ENCODE measurements at places on chromosomes 16 and 17. TPM values are rescaled to one million over a fixed set of nuclear protein-coding genes. Genes with fewer than 3 reads are reported as not detected.

DNA sequence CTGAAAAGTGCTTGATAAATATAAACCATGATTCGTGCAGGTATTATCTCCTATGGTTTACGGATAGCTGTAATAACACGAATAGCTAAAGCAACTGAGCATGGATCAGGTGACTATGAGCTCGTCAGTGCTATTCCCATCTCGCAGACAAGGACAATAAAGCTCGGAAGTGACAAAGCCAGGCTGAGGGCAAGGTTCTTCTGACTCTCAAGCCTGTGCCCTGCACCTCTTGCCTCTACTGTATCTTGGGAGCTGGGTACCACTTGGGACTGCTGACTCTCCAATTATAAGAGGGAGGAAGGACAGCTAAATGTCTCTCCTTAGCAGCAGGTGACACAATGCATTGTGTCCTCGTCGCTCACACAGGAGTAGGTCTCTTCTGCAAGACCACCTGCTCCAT is 49.6 kb upstream of the IRF8 start:
- H3K27me3 ChIP-seq: no peaks in the 10 kb centered on the region
- DNase-seq: no peak
- no peak overlapping the region for H3K27ac ChIP-seq

DNA sequence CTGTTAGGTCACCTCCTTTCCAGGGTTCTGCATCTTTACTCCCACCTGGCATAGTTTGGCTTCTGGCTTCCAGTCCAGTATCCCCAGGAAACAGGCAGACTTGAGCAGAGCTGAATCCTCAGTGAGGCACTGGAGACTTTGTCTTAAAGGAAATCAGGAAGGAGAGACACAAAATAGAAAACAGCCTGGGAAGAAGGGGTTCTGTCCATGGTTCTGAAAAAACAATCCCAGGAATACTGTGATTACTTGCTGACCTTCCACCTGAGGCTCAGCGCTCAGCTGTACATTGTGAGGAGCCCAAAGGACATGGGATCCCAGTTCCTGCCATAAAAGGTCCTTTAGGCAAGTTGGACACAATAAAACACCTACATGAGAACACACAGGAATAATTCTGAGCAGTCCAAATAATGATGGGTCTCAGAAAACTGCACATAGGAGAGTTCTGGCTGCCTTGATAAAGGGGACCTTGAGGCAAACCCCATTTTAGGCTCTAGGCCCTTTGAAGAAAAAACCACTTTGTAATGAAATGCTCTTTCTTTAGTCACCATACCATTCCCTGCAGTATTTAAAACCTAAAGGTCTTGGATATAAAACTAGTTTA is 81.4 kb upstream of the CRHR1 start:
- H3K4me1 ChIP-seq: peaks cover 7% of the 10 kb centered on the region
- DNase-seq: no peak
- no peaks in the 10 kb centered on the region for H3K27me3 ChIP-seq

GRCh38 chr16:3074860-3075522 is 9.6 kb downstream of the IL32 start:
- no peaks in the 10 kb centered on the region for H3K36me3 ChIP-seq
- H3K27me3 ChIP-seq: no peaks in the 10 kb centered on the region
- no peak overlapping the region for H3K27ac ChIP-seq
- DNase-seq: no peak
- no peaks in the 10 kb centered on the region for H3K4me1 ChIP-seq

GRCh38 chr17:1286379-1287106 is 7.1 kb downstream of the TRARG1 start:
- no peak overlapping the region for H3K27ac ChIP-seq
- no peak overlapping the region for H3K4me3 ChIP-seq
- no peaks in the 10 kb centered on the region for H3K27me3 ChIP-seq
- no peaks in the 10 kb centered on the region for H3K4me1 ChIP-seq
- H3K36me3 ChIP-seq: no peaks in the 10 kb centered on the region
- DNase-seq: no peak

Gene KCNJ12
- 2.7 TPM for total RNA-seq

Gene TANGO6
- total RNA-seq: 11.0 TPM

Gene ABCA3
- 58.4 TPM for total RNA-seq

DNA sequence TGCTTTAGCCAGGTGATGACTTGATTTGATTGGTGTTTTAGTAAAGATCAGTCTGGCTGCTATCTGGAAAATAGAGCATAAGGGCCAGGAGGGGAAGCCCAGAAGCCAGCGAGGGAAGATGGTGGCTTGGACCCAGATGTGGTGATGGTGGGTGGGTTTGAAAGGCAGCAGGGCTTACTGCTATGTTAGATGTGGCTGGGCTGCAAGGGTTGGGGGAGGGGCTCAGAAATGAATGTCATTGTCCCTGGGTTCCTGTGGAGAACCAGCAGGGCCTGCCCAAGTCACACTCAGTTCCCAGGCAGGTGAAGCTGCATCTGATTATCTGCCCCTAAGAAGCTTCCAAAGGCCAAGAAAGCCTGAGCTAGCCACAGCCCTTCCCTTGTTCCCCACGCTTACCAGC is 71.7 kb upstream of the BRD7 start:
- H3K36me3 ChIP-seq: no peaks in the 10 kb centered on the region
- H3K4me3 ChIP-seq: no peak overlapping the region

GRCh38 chr17:38577244-38577643 is 28.5 kb downstream of the SRCIN1 start:
- H3K27me3 ChIP-seq: no peaks in the 10 kb centered on the region
- DNase-seq: no peak
- H3K36me3 ChIP-seq: no peaks in the 10 kb centered on the region
- no peak overlapping the region for H3K4me3 ChIP-seq

GRCh38 chr17:64742326-64742725 is 80.2 kb upstream of the SMURF2 start:
- no peaks in the 10 kb centered on the region for H3K27me3 ChIP-seq
- no peaks in the 10 kb centered on the region for H3K4me1 ChIP-seq
- no peaks in the 10 kb centered on the region for H3K36me3 ChIP-seq
- no peak overlapping the region for H3K4me3 ChIP-seq
- no peak for DNase-seq

DNA sequence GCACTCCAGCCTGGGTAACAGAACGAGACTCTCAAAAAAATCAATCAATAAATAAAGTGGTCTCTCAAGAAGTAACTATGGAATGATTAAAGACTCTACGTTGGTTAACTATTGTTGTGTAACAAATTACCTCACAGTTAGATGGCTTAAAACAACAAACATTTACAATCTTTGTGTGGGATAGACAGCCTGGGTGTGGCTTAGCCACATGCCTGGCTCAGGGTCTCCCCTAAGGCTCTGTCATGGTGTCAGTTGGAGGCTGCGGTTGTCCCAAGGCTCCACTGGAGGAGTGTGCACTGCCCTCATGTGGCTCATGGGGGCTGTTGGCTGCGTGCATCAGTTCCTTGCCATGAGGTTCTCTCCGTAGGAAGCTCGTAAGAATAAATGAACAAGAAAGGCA is 294.5 kb downstream of the SNX29 start:
- H3K27me3 ChIP-seq: no peaks in the 10 kb centered on the region
- no peak for DNase-seq
- H3K27ac ChIP-seq: no peak overlapping the region
- no peaks in the 10 kb centered on the region for H3K36me3 ChIP-seq
- no peaks in the 10 kb centered on the region for H3K4me1 ChIP-seq
- H3K4me3 ChIP-seq: no peak overlapping the region

Gene FASN
- total RNA-seq: 956 TPM

DNA sequence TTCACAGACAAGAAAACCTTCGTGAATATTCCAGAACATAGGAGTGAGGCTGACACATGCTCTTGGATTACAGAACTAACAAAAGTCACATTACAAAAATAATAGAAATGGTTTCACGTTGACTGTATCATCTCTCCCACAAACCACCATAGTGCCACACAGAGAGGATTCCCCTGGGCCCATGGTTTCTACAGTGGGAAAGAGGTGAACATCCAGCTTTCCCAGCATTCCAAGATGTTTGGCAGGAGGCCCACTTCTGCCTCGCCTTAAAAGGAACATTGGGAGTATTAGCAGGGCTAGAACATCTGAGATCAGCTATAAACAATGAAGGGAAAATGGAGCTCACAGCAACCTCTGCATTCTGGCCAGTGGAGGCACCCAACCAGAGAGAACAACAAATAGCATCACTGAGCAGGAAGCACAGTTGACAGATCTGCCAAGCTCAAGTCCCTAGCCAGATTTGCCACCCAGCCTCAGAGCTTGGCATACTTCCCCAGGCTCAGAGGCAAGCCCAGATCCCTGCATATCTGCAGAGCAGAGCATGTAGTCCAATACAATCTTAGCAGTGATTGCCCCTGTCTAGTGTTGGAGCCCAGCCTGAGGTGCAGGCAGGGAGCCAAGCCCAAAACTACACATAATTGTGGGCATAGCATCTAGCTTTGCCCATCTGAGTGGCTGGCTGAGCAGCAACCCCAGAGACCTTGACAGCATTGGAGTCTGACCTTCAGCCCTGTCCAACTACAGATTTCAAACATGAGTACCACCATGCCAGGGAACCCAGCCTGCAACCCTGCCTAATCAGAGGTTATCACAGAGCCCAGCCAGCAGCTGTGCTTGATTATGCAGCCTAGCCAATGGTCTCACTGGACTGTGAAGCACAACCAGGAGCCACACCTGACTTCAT is 260.4 kb downstream of the CEP112 start:
- H3K4me1 ChIP-seq: no peaks in the 10 kb centered on the region
- DNase-seq: no peak
- H3K36me3 ChIP-seq: no peaks in the 10 kb centered on the region
- H3K27me3 ChIP-seq: no peaks in the 10 kb centered on the region
- no peak overlapping the region for H3K4me3 ChIP-seq

Gene ETV4
- total RNA-seq: 8.3 TPM

Gene KRT24
- total RNA-seq: not detected

DNA sequence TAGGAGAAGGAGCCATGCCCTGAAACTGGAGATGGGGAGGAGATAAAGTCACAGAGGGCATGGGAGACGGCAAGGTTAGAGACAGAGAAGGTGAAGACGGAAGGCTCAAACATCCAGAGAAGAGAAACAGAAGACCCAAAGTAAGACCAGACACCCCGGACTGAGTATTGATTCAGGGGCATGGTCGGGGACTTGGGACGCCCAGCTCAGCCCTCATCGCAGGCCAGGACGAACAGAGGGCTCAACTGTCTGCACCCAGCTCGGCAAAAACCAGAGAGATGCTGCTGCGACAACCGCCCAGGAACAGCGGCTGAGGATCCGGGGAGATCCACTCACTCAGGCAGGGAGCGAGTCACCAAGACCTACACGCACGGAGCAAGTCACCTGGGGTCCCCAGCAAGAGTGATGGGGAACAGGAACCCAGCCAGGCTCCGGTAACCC is 999 bp downstream of the XYLT1 start:
- peaks cover 10% of the 10 kb centered on the region for H3K4me1 ChIP-seq
- H3K27me3 ChIP-seq: peaks cover 42% of the 10 kb centered on the region
- H3K27ac ChIP-seq: no peak overlapping the region
- no peak overlapping the region for H3K4me3 ChIP-seq
- DNase-seq: no peak

DNA sequence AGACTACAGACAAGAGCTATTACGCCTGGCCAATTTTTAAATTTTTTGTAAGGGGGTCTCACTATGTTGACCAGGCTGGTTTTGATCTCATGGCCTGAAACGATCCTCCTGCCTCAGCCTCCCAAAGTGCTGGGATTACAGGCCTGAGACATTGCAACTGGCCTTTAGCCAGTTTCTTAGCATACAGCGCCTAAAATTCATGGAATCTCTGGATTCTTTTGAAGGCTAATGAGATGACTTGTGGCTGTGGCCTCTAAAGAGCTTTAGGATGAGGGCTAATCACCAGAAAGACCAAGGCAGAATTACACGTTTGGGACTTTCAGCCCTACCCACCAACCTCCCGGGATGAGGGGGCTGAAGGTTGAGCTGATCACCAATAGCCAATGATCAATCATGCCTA is 34.6 kb downstream of the AKAP10 start:
- no peak overlapping the region for H3K27ac ChIP-seq
- no peak overlapping the region for H3K4me3 ChIP-seq
- peaks cover 4% of the 10 kb centered on the region for H3K4me1 ChIP-seq
- H3K36me3 ChIP-seq: peaks cover 24% of the 10 kb centered on the region
- no peaks in the 10 kb centered on the region for H3K27me3 ChIP-seq
- no peak for DNase-seq

- no peaks in the 10 kb centered on the region for H3K36me3 ChIP-seq
- no peak for DNase-seq
- H3K4me3 ChIP-seq: no peak overlapping the region
- H3K27ac ChIP-seq: no peak overlapping the region
- H3K27me3 ChIP-seq: no peaks in the 10 kb centered on the region
- H3K4me1 ChIP-seq: peaks cover 17% of the 10 kb centered on the region
These were observed 116.0 kb downstream of the SOCS1 start for GRCh38 chr16:11140098-11140375.

DNA sequence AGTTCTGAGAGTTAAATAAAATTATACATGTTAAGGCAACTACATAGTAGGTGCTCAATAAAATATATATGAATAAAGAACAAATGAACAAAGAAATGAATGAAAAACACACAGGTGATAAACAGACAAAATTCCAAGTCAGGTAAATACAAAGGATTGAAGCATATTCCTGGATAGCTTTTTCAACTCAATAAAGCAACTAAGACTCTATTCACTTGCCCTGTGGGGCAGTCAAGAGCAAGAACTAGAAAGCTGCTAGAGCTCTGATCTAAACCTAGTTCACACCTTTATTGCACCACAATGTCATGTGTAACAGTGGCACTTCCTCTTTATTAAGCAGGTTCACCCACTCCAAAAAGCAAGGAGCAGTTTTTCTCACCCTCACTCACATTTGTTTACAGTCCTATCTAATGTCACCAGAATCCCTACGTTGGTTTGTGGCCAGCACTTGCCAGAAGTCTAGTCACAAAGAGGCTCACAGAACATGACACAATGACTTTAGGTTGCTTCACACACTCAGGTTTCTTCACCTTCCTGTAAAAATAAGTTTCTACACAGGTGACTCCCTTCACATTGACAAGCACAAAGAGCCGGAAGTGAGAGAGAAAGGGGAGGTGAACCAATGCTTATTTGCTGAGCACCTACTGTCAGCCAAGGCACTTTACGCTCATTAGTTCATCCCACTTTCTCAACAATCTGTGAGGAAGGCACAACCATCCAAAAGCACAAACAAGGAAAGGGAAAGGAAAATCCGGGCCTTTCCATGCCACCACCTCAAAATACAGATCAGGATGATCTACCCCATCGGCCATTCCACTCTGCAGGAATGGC is 70.8 kb downstream of the XPO6 start:
- H3K36me3 ChIP-seq: peaks cover 15% of the 10 kb centered on the region
- H3K4me1 ChIP-seq: no peaks in the 10 kb centered on the region
- no peaks in the 10 kb centered on the region for H3K27me3 ChIP-seq
- H3K4me3 ChIP-seq: no peak overlapping the region
- H3K27ac ChIP-seq: no peak overlapping the region

- no peak overlapping the region for H3K27ac ChIP-seq
- no peaks in the 10 kb centered on the region for H3K27me3 ChIP-seq
- no peak for DNase-seq
These were observed 207.3 kb downstream of the CCDC182 start for GRCh38 chr17:57537524-57538410.

- H3K36me3 ChIP-seq: peaks cover 18% of the 10 kb centered on the region
- no peaks in the 10 kb centered on the region for H3K4me1 ChIP-seq
- no peak overlapping the region for H3K4me3 ChIP-seq
- no peak for DNase-seq
- no peak overlapping the region for H3K27ac ChIP-seq
- no peaks in the 10 kb centered on the region for H3K27me3 ChIP-seq
These were observed 23.9 kb downstream of the AMFR start for GRCh38 chr16:56401482-56401881.

Gene RPUSD1
- total RNA-seq: 61.1 TPM

Gene SPIRE2
- total RNA-seq: 21.7 TPM
